Pericardium fibroblast (primary cell): ENCODE measurements at places on chromosomes 7 and 10. TPM values are rescaled to one million over a fixed set of nuclear protein-coding genes. Genes with fewer than 3 reads are reported as not detected.

Gene OR2A1
- not detected in 2 replicates for total RNA-seq

Gene ALOX5
- not detected in 2 replicates for total RNA-seq

Gene NXPH1
- not detected in 2 replicates for total RNA-seq

Gene TFAM
- 8.1 and 20.3 TPM in 2 replicates for total RNA-seq

Gene ERVW-1
- not detected in 2 replicates for total RNA-seq

Gene CHPF2
- total RNA-seq = 56.2 and 89.6 TPM in 2 replicates

Gene DHX32
- total RNA-seq = 22.3 and 23.7 TPM in 2 replicates

Gene ASB4
- 0.09 TPM in 1 of 2 replicates, not detected in the other for total RNA-seq

Gene FXYD4
- total RNA-seq = not detected in 2 replicates

Gene AMZ1
- total RNA-seq = 0.12 TPM in 1 of 2 replicates, not detected in the other

Gene PRF1
- total RNA-seq = not detected in 2 replicates

Gene GNAT3
- not detected in 2 replicates for total RNA-seq

Gene HHEX
- 0.12 and 0.51 TPM in 2 replicates for total RNA-seq

Gene HTR7
- 0.35 and 5.5 TPM in 2 replicates for total RNA-seq

Gene CLRN3
- not detected in 2 replicates for total RNA-seq
